ENCODE measurements at places on chromosomes 12 and 14.

GRCh38 chr12:128712622-128713021 lies 111.1 kb downstream of the SLC15A4 start:
- DNase-seq = no peak

DNA sequence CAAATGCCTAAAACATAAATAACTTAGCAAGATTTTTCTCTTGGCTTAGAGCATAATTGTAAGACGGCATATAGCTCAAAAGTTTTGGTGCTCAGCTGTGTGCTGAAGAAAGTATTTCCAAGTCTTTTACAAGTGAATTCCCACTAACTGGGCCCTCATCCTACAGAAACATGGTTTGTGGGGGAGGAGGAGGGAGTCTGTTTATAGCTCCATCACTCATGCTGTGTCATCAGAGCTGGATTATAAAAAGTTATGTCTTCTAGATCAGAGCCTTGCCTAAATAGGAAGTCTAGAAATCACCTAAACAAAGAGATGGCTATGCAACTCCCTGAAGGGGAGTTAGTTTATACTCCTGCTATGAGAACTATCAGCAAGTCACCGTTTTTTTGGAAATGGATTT lies 65.9 kb upstream of the OTOGL start:
- DNase-seq = peak; percentile 3

- DNase-seq = no peak
Measured at GRCh38 chr12:49643135-49643534, 19.8 kb downstream of the PRPF40B start.

DNA sequence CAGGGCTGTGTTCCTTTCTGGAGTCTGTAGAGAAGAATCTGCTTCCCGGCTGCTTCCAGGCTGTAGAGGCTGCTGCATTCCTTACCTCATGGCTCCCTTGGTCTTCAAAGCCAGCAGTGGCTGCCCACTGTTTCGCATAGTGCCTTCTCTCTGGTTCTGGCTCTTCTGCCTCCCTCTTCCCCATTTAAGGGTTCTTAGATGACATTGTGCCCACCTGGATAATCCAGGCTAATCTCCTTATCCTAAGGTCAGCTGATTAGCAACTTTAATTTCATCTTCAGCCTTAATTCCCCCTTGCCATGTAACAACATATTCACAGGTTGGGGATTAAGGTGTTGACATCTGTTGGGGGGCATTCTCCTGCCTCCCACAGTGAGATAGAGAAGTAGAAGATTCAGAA lies 208.6 kb upstream of the TMTC1 start:
- DNase-seq = no peak

DNA sequence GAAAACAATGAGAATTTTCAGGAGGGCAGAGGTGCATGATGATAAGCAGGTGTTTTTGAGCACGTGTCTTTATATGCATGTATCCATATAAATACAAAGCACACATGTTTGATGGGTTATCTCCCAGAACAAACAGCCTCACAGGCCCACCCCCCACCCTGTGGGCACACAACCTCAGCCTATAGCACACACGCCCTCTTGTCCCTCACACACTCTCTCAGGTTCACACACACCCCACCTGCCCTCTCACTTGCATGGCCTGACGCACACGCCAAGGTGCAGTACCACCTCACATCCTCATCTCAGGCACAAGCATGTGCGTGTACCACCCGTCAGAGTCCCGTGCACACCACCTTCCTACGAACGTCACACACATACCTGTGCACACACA lies 8.6 kb upstream of the KRT8 start:
- DNase-seq = no peak

- no peak for DNase-seq
Measured at GRCh38 chr14:73862480-73862879, 10.8 kb downstream of the PTGR2 start.
